ENCODE measurements at places on chromosomes 3 and 15. TPM values are rescaled to one million over a fixed set of nuclear protein-coding genes. Genes with fewer than 3 reads are reported as not detected.

Gene AADACL2
- total RNA-seq: not detected

Gene PLSCR2
- not detected for total RNA-seq

Gene FAIM
- 28.8 TPM for total RNA-seq

Gene GP9
- not detected for total RNA-seq

Gene EFCAB12
- 0.95 TPM for total RNA-seq

Gene SLC22A13
- not detected for total RNA-seq

Gene CHST2
- total RNA-seq: 0.48 TPM

Gene AP2M1
- total RNA-seq: 310 TPM

Gene ESYT3
- 1.2 TPM for total RNA-seq

Gene STRA6
- total RNA-seq: 69.6 TPM

Gene MINDY2
- total RNA-seq: 6.4 TPM

Gene LTK
- not detected for total RNA-seq

Gene TRIM59
- 10.0 TPM for total RNA-seq

Gene MASP1
- total RNA-seq: not detected

Gene RBM5
- 37.3 TPM for total RNA-seq

Gene CLSTN2
- total RNA-seq: 0.02 TPM

Gene MORC1
- not detected for total RNA-seq

Gene CEP19
- 2.6 TPM for total RNA-seq

Gene LTF
- total RNA-seq: not detected

Gene SLCO2A1
- total RNA-seq: 0.02 TPM

Gene ADAMTS17
- total RNA-seq: 0.21 TPM

Gene TMEM108
- total RNA-seq: not detected

Gene RAB7A
- 180 TPM for total RNA-seq

Gene STAC
- 2.3 TPM for total RNA-seq

Gene WDR76
- 12.9 TPM for total RNA-seq

Gene CTXND1
- total RNA-seq: not detected

Gene C3orf80
- total RNA-seq: 1.6 TPM

Gene TGM4
- 0.07 TPM for total RNA-seq

Gene NEK10
- total RNA-seq: 1.1 TPM

Gene ACOX2
- 7.2 TPM for total RNA-seq

Gene GOLGA6L9
- total RNA-seq: 2.7 TPM

Gene GPR62
- total RNA-seq: not detected

Gene P2RY1
- total RNA-seq: 0.50 TPM

Gene OR5H1
- not detected for total RNA-seq

Gene SCN5A
- total RNA-seq: 0.38 TPM

Gene MBNL1
- 69.0 TPM for total RNA-seq

Gene IMPG2
- total RNA-seq: not detected

Gene CRTC3
- 21.2 TPM for total RNA-seq

Gene GPR149
- total RNA-seq: not detected

Gene DNASE1L3
- total RNA-seq: not detected

Gene DNAJA4
- total RNA-seq: not detected

Gene HHLA2
- not detected for total RNA-seq

Gene PP2D1
- not detected for total RNA-seq

Gene ATP10A
- 9.2 TPM for total RNA-seq

Gene SECISBP2L
- 8.4 TPM for total RNA-seq

Gene GOLGA8S
- 0.18 TPM for total RNA-seq

Gene CCNB2
- 99.0 TPM for total RNA-seq

Gene GOLGA6L10
- 0.78 TPM for total RNA-seq

Gene RCCD1
- total RNA-seq: 39.2 TPM

Gene CACNA2D2
- total RNA-seq: 0.50 TPM

Gene UACA
- 34.9 TPM for total RNA-seq

Gene MYO1E
- total RNA-seq: 316 TPM

Gene CCR8
- total RNA-seq: not detected
